ENCODE measurements at places on chromosomes 6 and 20. TPM values are rescaled to one million over a fixed set of nuclear protein-coding genes. Genes with fewer than 3 reads are reported as not detected.

CD93 gene
- 44.4 TPM for polyA plus RNA-seq

PSORS1C2 gene
- polyA plus RNA-seq = not detected

MTHFD1L gene
- 17.5 TPM for polyA plus RNA-seq

PGC gene
- polyA plus RNA-seq = not detected

CDH4 gene
- 6.8 TPM for polyA plus RNA-seq

GNAS-AS1 gene
- polyA plus RNA-seq = 1.3 TPM

AGPAT1 gene
- polyA plus RNA-seq = 99.4 TPM

DLK2 gene
- polyA plus RNA-seq = 0.75 TPM

- DNase-seq = no peak
These were observed 15.3 kb downstream of the ZBTB9 start for GRCh38 chr6:33469661-33470060.

DNA sequence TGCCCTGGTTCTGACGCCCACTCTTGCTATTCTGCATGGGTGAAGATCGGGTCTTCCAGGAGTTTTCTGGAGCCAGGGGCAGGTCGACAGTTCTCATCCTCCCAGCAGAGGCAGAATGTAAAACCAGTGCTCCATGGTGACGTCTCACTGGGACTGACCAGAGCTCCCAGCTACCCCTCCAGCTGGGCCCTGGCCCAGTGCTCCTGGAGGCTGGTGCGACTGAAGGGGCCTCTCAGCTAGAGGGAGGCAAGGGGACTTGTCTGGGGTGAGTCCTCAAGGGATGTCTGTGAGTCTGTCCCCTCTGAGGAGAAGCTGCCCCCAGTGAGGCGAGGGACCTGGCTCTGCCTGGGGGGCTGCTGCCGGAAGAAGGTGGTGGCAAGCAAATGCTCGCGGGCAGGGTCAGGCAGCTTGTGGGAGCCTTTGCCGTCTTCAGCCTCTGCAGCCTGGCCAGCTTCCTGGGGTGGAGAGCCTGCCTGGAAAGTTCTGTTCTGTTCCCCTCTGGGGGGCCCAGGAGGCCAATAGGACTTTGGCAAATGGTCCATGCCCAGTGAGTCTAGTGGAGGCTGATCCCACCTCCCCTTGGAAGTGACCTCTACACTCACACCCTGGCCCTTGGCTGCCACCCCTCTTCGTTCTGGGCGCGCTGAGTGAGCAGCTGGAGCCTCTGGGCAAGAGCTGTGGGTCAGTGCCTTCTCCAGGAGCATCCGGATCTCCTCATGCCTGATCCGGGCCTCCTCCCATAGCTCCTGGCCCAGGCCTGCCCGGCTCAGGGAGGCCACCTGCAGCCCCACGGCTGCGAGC, 47.5 kb downstream of the KIAA1755 start:
- no peak for DNase-seq

DNA sequence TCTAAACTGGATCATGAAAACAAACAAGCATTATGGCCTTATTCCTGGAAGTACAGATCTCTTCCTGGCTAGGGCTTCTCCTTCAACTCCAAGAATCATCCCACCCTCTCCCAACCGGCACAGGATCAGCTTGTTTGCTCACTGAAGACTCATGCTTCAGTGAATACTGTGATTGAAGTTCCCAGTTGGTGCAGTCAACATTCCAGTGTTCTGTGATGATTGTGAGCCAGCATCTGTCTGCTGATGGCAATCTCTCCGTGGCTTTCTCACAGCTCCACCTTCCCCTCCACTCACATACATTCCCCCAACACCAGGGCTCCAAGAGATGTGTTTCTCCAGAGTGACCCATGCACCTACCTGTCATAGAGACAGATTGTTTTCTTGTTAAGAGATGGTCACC, 421.3 kb upstream of the BTBD3 start:
- no peak for DNase-seq

- no peak for DNase-seq
These were observed 343.7 kb downstream of the HAO1 start for GRCh38 chr20:7596541-7596940.

- no peak for DNase-seq
These were observed 95.8 kb downstream of the BANF2 start for GRCh38 chr20:17795501-17796071.

Data from right renal cortex interstitium (tissue), 3 donors.